AG10803 (cell line): ENCODE measurements at places on chromosomes 2 and 18.

DNA sequence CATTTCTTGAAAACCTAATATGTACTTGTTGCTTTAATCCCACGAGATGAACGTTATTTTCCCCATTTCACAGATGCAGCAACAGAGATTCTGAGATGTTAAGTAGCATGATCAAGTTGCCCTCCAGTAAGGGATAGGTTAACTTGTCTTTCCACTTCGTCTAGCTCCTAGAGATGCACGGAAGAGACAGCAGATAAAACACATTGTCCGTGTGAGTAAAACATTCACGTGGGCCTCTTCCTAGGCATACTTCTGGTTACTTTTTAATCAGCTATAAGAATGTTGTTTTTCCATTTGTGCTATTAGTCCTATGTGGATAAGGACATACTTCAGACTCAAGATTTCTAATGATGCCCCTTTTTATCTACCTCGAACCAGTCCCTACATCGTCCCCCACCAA, 1.2 kb upstream of the ARHGAP28 start:
- DNase-seq, result no peak

DNA sequence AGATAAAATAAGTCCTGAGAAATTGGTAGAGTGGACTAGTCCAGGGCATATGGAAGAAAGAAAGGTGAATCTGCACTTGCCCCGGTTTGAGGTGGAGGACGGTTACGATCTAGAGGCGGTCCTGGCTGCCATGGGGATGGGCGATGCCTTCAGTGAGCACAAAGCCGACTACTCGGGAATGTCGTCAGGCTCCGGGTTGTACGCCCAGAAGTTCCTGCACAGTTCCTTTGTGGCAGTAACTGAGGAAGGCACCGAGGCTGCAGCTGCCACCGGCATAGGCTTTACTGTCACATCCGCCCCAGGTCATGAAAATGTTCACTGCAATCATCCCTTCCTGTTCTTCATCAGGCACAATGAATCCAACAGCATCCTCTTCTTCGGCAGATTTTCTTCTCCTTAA, 9.8 kb downstream of the SERPINB13 start:
- no peak for DNase-seq

DNA sequence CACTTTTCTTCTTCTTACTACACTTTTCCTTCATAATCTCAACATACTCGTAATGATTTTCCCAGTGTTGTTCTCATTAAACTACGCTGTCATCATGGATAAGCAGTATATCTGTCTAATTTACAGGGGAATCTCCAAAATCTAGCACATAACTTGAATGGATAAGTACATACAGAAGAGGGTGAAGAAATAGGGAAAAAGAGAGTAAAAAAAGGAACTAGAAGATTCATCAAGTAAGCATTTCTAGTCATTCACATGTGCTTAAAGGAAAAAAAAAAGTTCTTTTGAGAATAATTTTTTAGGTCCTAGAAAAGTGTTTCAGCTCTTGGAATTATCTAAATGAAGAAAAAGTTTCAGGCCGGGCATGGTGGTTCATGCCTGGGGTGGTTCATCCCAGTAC, 51.6 kb downstream of the SRBD1 start:
- DNase-seq, result no peak

- DNase-seq, result no peak
Measured at GRCh38 chr18:27249933-27250332, 64.8 kb upstream of the CHST9 start.

GRCh38 chr2:20361893-20362292, 11.2 kb upstream of the PUM2 start:
- no peak for DNase-seq

GRCh38 chr2:185643434-185643833, 95.2 kb upstream of the FSIP2 start:
- DNase-seq, result no peak

DNA sequence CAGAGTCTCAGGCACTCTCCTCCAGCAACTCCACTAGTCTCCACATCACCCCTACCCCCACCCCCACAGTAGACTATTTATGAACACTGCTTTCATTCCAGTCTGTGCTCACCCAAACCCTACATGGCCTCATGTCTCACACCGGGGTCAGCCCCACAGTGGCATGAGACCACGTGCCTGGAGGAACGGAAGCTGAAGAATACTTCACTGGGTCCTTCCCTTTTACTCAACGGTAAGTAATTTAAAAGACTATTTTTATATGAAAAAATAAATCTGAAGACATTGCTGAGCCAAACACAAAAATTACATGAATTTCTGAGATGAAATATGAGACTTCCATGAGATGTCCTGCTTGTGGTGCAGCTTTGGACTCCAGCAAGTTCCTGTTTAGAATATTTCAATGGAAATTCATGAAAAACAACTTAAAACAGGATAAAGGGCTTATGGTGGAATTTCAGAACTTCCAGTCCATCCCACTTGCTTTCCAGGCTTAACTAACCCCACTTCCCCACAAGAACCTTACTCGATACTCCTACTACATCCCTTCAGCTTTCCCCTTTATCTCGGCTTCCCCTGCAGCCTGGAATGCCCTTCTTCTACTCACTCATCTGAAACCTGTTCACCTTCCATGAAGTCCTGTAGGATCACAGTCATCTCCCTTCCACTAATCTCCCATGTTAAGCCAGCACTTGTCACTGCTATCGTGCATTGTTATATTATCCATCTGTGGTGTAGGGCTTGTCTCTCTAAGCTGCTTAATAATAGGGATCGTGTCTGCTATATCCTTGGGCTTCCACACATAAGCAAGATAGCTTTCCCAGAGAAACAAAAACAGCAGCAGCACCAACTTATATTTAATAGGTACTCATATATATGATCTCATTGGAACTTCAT, 47.9 kb downstream of the SLC14A1 start:
- no peak for DNase-seq
